ENCODE measurements at places on chromosomes 4 and X. TPM values are rescaled to one million over a fixed set of nuclear protein-coding genes. Genes with fewer than 3 reads are reported as not detected.

DNA sequence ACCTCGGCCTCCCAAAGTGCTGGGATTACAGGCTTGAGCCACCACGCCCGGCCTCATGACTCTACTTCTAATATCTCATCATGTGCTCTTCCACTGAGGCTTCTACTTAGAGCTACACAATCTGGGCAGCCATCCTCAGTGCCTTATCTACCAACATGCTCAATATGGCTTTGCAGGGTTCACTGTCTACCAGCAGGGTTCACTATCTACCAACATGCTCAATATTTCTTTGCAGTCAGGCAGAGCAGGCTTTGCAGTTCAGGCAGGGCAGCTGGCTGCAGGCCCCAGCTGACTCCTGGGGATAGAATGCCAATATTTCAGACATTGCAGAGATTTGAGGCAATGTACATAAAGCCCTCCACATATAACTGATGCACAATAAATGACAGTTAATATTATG, 47.5 kb downstream of the PKD2 start:
- no peak for DNase-seq
- no peak overlapping the region for H3K27ac ChIP-seq
- H3K36me3 ChIP-seq: peaks cover 29% of the 10 kb centered on the region
- no peaks in the 10 kb centered on the region for H3K4me1 ChIP-seq
- no peaks in the 10 kb centered on the region for H3K27me3 ChIP-seq

DNA sequence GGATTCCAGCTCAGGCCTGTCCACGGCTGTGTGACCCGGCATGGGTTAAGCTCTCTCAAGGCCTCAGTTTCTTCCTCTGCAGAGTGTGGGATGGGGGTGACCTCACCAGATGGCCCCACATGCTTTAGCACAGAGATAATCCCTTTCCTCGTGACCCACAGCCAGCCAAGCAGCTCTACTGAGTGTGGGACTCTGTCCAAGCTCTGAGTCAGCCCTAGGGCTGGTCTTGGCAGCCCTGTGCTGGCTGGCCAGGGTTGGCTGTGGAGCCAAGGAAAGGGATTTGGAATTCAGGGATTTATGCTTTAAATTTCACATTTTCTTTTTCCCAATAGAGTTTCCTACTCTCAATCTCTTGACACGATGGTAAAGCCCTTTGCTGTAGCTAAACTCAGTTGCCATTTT, 19.7 kb upstream of the SPON2 start:
- peaks cover 4% of the 10 kb centered on the region for H3K36me3 ChIP-seq
- peaks cover 30% of the 10 kb centered on the region for H3K4me1 ChIP-seq
- H3K4me3 ChIP-seq: no peak overlapping the region
- DNase-seq: peak; percentile 43
- no peaks in the 10 kb centered on the region for H3K27me3 ChIP-seq
- peak overlapping the region; percentile 85 for H3K27ac ChIP-seq

GRCh38 chr4:72473434-72473900, 95.6 kb downstream of the ADAMTS3 start:
- no peak overlapping the region for H3K27ac ChIP-seq
- H3K4me3 ChIP-seq: no peak overlapping the region
- H3K27me3 ChIP-seq: no peaks in the 10 kb centered on the region
- DNase-seq: no peak

GRCh38 chr4:73721435-73721834, 18.9 kb upstream of the CXCL8 start:
- H3K36me3 ChIP-seq: no peaks in the 10 kb centered on the region
- H3K4me3 ChIP-seq: no peak overlapping the region
- H3K4me1 ChIP-seq: no peaks in the 10 kb centered on the region
- no peaks in the 10 kb centered on the region for H3K27me3 ChIP-seq
- no peak overlapping the region for H3K27ac ChIP-seq

DNA sequence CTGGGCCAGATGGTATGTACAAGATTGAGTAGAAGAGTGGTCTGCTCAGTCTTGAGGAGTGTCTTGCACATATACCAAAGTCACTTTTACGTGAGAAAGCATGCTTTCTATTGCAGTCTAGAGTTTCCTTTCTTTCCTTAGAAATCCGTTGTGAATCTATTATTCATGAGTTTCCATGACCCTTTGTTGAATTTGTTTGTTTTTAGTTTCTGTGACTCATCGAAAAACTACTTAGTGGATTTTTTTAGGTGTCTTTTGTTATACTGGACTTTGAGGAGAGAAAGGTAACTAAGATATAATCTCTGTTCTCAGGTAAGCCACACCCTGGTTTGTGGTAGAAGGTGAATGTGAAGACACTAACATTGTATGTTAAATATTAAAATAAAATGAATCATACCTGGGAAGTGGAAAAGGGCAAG, 23.0 kb downstream of the GALNT7 start:
- no peaks in the 10 kb centered on the region for H3K36me3 ChIP-seq
- no peaks in the 10 kb centered on the region for H3K4me1 ChIP-seq
- no peaks in the 10 kb centered on the region for H3K27me3 ChIP-seq
- DNase-seq: no peak

GRCh38 chr4:185665655-185666054, 130.3 kb upstream of the PDLIM3 start:
- H3K27me3 ChIP-seq: no peaks in the 10 kb centered on the region
- peaks cover 18% of the 10 kb centered on the region for H3K36me3 ChIP-seq
- no peak overlapping the region for H3K4me3 ChIP-seq

GRCh38 chr4:2913168-2913567, 50.0 kb downstream of the NOP14 start:
- no peaks in the 10 kb centered on the region for H3K27me3 ChIP-seq
- no peak overlapping the region for H3K4me3 ChIP-seq
- no peak overlapping the region for H3K27ac ChIP-seq

GRCh38 chrX:118207831-118208453, 91.3 kb upstream of the KLHL13 start:
- peaks cover 2% of the 10 kb centered on the region for H3K27me3 ChIP-seq
- H3K4me1 ChIP-seq: no peaks in the 10 kb centered on the region
- no peaks in the 10 kb centered on the region for H3K36me3 ChIP-seq
- H3K4me3 ChIP-seq: no peak overlapping the region
- no peak overlapping the region for H3K27ac ChIP-seq

DNA sequence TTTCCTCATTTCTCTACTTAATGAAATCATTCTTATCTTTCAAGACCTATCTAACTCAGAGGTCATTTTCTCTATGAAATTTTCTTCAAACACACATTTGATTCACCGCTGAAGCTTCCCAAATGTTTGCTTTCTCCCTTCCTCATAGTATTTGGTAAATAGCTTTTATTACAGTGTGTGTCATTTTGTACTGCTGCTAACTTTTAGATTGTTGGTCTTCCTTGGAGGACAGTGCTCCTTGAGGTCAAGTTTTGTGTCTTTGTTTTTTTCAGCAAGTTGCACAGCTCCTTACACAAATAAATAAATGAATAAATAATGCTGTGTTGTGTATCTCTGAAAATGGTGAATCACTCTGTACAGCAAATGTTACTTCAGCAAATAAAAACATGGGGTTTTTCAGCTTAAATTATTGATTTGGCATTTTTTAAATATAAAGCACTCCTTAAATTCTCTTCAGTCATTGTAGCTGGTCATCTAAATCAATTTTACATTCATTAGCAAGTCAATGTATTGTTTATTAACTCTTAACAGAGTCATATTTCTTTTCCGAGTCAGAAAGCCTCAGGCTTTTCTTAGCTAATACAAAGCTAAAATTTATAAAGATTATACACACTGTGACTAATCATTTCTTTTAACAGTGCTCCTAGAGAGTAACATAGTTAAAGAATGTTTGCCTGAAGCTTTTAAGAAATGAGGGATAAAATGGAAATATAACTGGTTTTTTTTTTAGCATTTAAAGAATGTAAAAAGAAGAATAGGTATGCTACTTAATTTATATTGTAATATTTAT, 30.1 kb upstream of the MAD2L1 start:
- no peak for DNase-seq
- no peak overlapping the region for H3K27ac ChIP-seq
- H3K4me3 ChIP-seq: no peak overlapping the region
- H3K4me1 ChIP-seq: no peaks in the 10 kb centered on the region
- no peaks in the 10 kb centered on the region for H3K27me3 ChIP-seq

DNA sequence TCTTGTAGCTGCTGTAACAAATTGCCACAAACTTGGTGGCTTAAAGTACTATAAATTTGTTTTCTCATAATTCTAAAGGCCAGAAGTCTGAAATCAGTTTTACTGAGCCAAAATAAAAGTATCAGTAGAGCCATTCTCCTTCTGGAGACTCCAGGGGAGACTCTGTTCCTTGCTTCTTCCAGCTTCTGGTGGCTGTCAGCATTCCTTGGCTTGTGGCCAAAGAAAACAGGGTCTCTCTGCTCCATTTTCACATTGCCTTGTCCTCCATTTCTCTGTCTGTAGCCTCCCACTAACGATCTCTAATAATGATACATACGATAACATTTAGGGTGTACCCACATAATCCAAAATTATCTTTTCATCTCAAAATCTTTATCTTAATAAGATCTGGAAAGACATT, 200.4 kb downstream of the MAB21L2 start:
- no peak overlapping the region for H3K27ac ChIP-seq
- H3K36me3 ChIP-seq: no peaks in the 10 kb centered on the region
- no peaks in the 10 kb centered on the region for H3K27me3 ChIP-seq
- H3K4me3 ChIP-seq: no peak overlapping the region
- peak; percentile 54 for DNase-seq

The NSG1 gene
- polyA plus RNA-seq: 362 TPM

The BMPR1B gene
- polyA plus RNA-seq: 11.8 TPM

The JADE3 gene
- 9.9 TPM for polyA plus RNA-seq

All from spinal cord (tissue), 10 donors.